ENCODE measurements at places on chromosomes 11 and 22.

DNA sequence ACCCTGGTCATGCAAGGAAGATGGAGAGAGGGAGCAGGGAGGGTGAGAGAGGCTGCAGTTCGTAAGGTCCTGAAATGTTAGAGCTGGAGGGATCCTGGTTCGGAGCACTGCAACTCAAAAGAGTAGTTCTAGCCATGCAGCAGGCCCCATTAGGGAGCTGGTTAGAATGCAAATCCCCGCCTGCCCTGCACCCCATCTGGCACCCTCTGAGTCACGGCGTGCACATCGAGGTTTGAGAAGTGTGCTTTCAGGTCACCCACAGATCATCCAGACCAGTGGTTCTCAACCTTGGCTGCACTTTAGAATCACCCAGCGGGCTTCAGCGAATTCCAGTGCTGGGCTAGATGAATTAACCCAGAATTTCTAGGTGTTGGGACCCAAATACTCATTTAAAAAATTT is 48.2 kb downstream of the ST3GAL4 start:
- no peak for DNase-seq

DNA sequence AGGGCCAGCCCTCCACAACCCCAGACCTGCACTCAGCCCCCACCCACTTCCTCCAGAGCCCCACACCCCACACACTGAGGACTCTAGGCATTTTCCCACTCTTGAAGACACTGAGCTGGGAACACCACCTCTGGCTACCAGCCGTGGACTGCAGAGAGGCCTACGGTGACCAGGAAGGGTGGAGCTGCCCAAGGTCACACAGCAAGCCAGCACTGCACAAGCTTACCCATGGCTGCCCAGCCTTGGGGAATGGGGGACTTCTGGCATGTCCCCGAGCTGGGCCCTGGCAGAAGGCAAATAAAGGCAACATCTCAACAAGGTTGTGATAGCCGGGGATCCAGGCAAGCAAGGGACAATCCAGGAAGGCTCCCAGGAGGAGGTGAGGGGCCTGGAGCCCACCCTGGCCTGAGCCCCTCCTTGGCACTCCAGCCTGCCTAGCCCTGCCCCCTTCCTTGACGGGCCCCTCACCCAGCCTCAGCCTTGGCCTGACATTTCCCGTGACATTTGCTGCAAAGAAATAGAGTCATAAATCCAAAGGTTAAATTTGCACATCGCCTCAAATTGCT is 5.5 kb downstream of the RTN4R start:
- no peak for DNase-seq

GRCh38 chr11:12626616-12627015 is 47.6 kb upstream of the TEAD1 start:
- no peak for DNase-seq

DNA sequence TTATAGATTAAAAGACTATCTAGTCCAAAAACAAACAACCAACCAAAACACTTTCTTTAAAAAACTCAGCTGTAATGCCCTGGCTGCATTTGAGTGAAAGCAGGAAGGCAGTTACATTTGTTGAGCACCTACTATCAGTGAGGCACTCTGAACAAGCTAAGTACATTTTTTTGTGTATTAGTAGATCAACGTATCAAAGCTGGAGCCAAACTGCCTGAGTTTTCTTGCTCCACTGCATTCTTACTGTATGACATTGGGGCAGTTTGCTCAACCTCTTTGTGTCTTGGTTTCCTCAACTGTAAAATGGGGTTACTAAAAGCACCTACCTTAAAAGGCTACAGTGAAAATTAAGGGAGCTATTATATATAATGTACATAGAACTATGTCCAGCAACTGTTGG is 22.0 kb downstream of the COA4 start:
- no peak for DNase-seq

GRCh38 chr11:114173843-114174242 is 114.3 kb downstream of the ZBTB16 start:
- DNase-seq = no peak

- DNase-seq = peak; percentile 97
Observed at GRCh38 chr11:65498977-65499712, at the start of gene MALAT1. TSS of gene MALAT1 (plus strand) at chr11:65499045.

GRCh38 chr22:49853981-49854831 is 562 bp downstream of the ZBED4 start:
- no peak for DNase-seq

DNA sequence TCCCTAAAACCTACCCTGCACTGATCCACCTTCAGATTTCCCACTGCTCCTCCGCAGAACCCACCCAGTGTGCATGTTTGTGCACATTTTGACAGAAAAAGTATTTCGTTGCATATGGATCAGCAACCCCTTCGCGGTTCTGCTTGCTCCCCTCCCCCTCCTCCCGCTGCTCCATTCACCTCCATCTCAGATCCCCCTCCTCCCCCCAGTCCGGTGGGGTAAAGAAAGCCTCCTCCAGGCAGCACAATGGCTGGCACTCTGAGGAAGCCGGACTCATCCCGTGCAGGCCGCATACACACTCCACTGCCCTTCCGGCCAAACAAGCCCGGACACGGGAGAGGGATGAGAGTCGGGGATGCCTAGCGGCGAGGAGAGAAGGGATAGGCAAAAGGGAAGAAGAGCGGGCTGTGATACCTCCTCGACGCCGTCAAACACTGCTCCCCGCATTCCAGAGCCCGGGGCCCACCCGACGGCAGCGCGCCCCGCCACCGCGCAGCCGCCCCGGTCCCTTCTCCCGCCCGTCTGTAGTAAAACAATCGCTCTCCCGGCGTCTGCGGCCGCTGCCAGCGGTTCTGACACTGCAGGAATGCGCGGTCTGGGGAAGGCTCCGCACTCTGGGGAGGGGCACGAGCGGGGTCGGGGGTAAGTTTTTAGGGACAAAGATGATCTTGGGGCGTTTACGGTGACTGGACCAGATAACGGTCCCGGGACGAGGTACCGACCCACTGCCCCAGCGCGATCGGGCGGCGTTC is 915 bp downstream of the FEZ1 start:
- DNase-seq = peak; percentile 65

- DNase-seq = no peak
Observed at GRCh38 chr22:43011079-43011478, 3.9 kb downstream of the PACSIN2 start.

GRCh38 chr11:77450227-77450626 is 23.7 kb downstream of the PAK1 start:
- DNase-seq = no peak

- DNase-seq = no peak
Observed at GRCh38 chr11:119011476-119012053, 6.6 kb downstream of the RPS25 start.

- no peak for DNase-seq
Observed at GRCh38 chr22:50313600-50313999, 6.2 kb upstream of the PLXNB2 start.

GRCh38 chr11:67048515-67049130 is 8.0 kb upstream of the RHOD start:
- DNase-seq = no peak

GRCh38 chr22:24525416-24526037 is 29.4 kb downstream of the GUCD1 start:
- DNase-seq = peak; percentile 65

DNA sequence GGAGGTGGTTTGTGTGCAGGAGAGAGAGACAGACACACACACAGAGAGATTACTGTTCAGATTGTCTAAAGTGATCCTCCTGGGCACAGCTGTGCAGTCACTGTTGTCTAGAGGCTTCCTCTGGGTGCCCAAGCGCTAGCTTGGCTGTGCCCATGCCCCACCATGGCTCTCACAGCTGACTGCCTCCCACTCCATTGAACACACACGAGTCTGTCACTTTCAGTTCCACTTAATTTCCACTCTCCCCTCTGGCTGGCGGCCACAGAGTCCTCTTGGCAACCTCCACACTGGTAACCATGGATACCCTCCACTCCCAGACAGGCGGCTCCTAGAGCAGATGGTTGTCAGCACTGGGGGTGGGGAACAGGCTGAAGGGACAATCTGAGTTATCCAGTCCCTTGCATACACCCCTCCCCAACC is 29.1 kb downstream of the MAP6 start:
- peak; percentile 75 for DNase-seq
